ENCODE measurements at places on chromosomes 1 and 21.
A peak's percentile ranks its signal among the peaks of the same experiment; 100 is the strongest.

DNA sequence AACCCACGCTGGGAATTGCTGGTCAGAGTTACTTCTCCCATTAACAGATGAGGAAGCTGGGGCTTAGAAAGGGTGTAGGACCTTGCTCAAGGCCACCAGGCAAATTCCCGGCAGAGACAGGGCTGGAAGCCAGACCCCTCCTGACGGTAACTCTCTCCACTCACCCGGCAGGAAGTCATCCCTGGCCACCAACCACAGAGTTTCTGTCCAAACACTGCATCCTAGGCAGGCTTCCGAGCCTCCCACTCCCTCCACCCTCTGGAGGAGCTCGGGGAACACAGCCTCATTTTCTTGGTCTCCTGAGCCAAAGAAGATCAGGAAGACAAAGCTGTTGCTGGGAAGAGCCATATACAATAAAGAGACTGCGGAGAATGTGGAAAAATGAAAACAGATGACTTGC lies 25.0 kb upstream of the ZNF436 start:
- no peak for DNase-seq

- DNase-seq: no peak
Measured at GRCh38 chr1:24862775-24863483, 67.1 kb downstream of the RUNX3 start.

DNA sequence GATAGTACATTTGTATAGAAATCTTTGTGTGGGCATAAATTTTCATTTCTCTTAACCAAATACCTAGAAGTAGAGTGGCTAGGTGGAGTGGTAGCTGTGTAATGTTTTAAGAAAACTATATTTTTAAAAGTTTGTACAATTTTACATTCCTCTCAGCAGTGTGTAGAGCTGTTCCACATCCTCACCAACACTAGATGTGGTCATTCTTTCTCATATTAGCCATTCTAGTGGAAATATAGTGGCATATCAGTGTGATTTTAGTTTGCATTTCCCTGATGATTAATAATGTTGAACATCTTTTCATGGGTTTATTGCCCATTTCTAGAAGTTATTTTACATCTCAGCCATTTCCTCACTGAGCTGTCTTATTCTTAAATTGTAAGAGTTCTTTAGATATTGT lies 65.5 kb downstream of the ITSN1 start:
- DNase-seq: no peak

GRCh38 chr1:28740118-28740517 lies 3.4 kb downstream of the YTHDF2 start:
- DNase-seq: no peak

- DNase-seq: no peak
Measured at GRCh38 chr1:192045131-192045530, 113.1 kb upstream of the RGS18 start.

- DNase-seq: no peak
Measured at GRCh38 chr1:59058665-59059439, 238.0 kb upstream of the FGGY start.

DNA sequence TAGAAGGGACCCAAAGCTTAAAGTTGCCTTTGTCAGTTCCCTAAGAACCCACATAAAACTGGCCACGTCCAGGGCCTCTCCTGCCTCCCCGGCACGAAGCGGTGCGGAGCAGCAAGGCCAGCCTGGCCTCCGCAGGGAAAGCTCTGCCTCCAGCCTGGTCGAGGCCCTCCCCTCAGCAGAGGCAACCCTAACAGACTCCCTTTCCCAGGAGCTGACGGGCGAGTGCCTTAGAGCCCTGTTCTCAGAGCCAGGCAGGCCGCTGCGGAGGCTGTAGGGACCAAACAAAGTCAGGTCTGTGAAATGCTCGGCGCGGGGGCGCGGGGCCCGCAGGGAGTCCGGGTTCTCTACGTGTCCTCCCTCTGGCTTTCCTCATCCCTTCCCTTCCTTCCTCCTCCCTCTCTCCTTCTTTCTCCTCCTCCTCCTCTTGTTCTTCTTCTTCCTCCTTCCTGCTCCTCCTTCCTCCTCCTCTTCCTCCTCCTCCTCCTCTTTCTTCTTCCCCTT lies 40.7 kb downstream of the RIPK4 start:
- DNase-seq: no peak

DNA sequence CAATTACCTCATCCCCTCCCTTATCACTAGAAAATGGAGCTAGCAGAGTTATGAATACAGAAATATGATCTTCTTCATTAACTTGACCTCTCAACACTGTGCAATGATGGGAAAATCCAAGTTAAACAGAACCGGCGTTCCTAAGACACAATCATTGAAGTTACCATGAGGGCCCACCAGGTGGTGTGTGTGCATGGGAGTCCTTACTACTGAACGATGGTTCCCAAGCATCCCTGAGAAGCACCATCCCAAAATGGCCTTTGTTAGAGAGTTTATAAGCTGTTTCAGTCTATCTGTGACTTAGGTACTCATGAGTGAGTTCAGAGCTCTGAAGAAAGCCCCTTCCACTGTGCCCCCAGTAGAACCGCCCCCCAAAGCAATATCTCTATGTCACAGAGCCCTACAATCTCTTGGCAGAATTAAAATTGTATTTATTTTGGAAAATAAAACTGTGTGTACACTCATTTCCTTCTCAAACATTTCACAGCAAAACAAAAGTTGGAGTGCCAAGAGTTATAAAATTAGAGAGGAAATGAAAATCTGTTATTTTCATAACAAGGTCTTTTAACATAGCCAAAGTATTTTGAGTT lies 56.8 kb downstream of the PLD5 start:
- DNase-seq: peak; percentile 18

DNA sequence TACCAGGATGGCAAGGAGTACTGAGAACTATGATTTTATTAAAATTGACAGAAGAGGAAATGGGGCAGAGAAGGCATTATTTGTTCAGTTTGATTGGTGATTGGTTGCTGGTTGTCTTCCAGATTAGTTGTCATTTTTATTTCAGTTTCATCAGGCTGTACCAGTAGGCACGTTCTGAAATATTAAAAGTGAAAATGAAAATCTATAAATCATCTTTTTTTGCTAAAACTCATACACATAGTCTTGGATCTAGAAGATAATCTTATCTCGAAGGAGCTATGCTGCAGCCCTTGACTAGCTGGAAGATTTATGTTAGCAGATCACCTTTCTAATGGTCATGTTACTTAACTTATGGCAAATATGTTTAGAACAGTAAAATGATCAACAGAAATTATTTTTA lies 29.0 kb downstream of the NEK7 start:
- no peak for DNase-seq

DNA sequence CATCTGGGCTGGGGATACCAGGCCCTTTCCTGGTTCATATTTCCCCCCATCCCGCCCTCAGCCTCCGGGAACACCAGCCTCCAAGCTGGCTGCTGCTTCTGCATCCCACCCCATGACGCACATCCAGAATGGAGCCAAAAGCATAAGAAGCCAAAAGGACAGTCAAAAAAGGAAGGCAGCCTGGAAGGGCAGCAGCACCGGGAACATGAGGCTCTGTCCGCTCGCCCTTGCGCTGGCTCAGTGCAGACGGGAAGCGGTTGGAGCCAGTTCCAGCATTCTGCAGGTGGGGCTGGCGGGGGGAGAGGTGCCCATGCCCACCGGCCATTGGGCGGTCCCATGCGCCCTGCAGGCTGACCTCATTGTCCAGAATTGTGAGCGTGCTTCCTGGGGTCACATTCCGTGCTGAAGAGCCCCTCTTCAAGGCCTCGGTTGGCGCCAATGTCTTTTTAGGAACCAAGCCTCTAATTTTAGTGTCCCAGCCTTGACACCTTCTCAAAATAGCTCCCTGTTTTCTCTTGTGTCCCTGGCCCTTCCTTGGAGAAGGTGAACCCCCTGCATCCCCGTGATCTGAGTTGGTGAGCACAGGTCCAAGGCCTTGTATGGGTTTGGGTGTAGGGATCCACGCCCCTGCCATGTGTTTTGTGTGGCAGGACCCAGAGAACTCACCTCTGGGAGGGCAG lies 28.4 kb upstream of the NPPB start:
- DNase-seq: no peak

- no peak for DNase-seq
Measured at GRCh38 chr1:82492159-82492558, 691.4 kb downstream of the ADGRL2 start.

GRCh38 chr1:45543581-45544417 lies 6.8 kb upstream of the AKR1A1 start:
- peak; percentile 69 for DNase-seq

DNA sequence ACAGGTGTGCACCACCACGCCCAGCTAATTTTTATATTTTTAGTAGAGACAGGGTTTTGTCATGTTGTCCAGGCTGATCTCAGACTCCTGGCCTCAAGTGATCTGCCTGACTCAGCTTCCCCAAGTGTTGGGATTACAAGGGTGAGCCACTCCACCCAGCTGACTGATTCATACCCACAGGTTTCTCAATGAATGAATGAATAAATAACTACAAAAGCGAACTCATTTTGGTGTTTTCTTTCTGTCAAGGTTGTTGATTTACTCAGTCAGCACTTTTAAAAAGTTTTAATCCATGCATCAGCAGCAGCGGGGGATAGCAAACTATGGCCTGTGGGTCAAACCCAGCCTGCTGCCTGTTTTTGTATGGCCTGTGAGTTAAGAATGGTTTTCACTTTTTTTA lies 217.5 kb downstream of the FAF1 start:
- DNase-seq: no peak

DNA sequence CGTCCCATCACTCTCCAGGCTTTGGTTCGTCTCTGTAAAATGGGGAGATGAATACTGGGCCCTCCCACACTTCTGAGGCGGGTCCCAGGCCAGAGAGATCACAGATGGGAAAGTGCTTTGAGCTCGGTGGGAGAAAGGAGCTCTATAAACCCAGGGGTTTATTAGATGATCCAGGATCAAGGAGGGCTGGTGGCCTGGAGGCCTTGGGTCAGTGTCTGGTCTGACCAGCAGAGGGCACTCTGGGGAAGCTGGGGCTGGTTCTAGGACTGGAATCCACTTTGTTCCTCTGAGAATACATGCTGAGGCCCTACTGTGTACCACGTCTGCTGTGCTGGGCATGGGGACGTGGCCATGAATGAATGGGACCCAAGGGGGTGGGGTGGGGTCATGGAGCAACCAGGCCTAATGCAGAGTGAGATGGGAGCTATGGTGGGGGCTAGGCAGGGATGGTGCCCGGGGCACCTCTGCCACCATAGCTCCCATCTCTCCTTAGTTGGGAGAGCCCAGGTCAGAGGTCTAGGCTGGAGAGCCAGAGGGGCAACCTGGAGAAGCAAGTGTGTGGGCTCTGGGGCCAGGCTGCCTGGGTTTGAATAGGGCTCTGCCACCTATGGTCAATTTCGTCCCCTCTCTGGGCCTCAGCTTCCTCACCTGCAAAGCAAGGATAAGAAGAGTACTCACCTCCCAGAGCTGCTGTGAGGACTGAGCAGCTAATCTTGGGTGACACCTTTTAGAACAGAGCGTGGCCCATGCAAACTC lies 9.0 kb upstream of the FAM131C start:
- DNase-seq: peak; percentile 72

DNA sequence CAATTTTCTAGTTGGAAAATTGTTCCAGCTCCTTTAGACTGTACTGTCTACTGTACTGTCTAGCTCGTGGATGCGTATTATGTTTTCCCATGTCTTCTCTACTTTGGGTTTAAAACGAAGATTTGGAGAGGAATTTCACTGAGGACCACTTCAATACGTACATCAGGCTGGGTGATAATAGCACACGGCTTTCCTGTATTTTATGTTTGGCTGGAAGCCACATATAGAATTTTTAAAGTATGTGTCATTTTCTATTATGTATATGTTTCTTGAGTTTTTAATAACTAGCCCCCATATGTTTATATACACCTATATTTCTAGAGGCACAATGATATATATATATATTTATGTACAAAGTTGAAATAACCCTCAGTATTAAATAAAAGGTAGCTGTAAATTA lies 226.4 kb downstream of the GREM2 start:
- no peak for DNase-seq

DNA sequence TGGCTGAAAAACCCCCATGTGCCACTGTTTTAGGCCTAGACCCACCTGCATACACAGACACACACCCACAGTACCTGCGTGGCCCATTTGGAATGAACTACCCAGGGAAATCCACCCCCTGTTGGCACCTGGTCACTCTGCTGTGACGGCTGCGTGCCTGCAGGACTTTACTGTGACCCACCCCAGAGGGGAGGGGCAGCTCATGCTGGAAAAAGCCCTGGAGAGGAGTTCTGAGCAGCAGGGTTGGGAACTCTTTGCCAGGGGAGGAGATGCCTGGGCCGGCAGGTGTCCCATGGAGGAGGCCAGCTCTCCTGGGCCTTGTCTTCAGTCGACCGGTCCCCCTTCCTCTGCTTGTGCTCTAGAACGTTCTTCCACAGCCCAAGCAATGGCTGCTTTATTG lies 87.3 kb upstream of the CSF3R start:
- DNase-seq: no peak

- peak; percentile 51 for DNase-seq
Measured at GRCh38 chr1:17405898-17406759, 33.3 kb downstream of the RCC2 start.

GRCh38 chr1:108071601-108072000 lies 106.6 kb upstream of the VAV3 start:
- no peak for DNase-seq

GRCh38 chr1:238898856-238899255 lies 487.5 kb upstream of the CHRM3 start:
- no peak for DNase-seq

Data from CD4-positive, alpha-beta T cell treated with Interleukin-6 for 4 hours (primary cell).